ENCODE measurements at places on chromosomes 6 and 20.

DNA sequence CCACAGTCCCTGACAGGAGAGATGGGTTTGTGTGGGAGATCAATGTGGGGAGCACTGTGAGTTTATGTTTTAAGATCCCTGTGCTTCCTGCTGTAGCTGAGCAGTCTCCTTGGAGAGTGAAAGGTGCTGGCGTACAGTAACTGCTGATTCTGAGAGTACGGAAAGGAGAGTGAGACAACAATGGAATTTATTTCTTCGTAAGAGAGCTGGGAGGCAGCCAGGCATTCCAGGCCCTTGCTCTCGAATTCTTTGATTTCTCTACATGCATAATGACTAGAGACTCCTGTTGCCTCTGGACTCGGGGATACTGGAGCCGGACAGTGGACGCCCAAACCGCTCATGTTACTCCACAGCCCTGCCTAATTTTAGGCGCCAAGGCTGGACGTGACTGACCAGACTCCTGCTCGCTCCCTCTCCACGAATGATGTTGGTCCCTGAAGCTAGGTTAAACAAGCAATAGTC is 131.0 kb upstream of the PHACTR1 start:
- DNase-seq, result no peak

DNA sequence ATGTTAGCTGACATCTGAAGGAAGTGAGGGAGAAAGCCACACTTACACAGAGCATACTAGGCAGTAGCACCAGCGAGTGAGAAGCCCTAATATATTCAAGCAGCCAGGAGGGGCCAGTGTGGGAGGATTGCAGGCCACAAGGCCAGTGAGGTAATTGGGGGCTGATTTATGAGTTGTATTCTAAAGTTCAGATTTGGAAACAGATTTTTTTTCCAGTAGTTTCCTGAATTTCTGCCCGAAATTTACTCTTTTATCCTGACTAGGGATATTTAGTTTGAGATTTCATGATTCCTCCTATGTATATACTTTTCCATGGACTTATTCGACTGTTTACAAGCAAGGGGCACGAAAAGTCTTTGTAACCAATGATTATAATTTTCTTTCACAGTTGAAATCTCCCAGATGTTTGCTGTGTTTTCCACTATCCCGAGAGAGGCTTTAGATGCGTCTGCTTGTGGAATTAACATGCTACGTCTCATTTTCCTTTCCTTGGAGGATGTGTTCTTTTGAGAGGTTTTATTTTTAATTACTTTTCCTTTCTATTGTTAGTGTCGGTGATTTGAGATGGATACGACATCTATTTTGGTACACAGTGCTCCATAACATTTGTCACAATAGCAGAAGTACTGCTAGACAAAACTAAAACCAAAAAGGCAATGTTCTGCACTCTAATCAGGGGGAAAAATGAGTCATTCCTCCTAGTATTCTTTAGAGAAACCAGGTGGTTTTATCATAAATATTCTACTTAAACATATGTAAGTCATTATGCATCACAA is 356.3 kb upstream of the HSF2 start:
- DNase-seq, result no peak

DNA sequence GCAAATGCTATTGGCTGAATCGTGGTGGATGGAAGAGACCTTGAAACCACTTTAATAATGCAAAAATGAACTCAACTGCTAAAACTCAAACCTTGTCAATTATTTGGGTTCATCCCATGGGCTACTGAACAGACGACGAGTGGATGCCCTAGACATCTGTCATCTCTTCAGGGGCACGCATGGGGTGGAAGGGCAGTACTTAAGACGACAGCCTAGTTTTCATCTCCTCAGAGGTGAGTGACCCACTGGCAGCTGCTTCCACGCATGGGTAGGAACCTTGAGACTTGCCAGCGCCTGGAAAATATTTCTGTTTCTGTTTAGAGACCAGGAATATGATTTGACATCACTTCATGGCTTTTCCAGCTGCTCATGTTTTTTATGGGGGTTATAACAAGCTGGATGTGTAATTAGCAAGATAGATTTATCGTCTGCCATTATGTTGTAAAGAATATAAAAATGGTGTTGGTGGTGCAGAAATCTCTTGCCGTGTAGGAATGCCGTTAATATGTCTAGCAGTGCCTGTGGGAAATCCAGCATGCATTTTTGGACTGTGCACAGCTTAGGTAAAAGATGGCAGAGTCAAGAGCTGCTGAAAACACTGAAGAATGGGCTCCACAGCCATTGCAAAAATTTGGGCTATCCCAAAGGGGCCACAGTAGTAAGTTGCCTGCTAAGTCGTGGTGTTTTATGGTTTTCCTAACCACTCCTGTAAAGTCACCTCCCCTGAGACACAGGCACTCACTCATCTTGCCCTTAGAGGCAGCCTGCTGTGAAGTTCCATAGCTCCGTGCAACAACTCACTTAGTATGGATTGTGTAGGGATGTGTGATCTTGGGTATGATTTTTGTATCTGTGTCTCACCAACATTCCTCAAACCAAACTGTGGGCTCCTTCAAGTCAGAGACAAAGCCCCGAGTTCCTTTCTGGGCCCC is 203.3 kb downstream of the EYA2 start:
- no peak for DNase-seq

DNA sequence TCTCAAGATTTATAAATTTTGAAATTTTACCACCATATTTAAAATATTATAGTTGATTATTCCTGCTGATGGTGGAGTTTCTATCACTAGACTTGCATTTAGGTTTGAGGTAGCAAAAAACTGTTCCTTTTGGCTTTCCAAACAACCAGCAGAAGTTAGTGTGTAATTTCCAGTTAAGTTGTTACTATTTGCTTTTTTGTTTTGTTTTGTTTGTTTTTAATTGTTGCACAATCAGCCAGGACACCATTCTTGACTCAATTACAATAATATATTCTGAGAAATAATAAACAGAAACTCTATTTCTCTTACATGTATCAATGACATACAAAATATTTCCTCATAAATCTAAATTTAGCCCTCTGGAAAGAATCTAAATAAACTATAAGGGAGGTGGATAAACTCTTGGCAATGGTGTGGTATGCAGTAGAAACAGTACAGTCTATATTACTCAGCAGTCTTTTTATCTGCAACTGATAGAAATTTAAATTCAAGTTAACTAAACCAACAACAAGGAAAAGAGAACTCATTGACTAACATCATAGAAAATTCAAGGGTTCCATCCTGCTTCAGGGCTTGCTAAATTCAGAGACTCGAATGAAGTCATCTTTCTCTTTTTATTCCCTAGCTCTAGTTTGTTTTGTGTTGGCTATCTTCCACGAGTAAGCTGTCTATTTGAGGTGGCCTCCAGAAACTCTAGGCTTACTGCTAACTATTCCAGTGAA is 19.4 kb upstream of the COL19A1 start:
- no peak for DNase-seq

DNA sequence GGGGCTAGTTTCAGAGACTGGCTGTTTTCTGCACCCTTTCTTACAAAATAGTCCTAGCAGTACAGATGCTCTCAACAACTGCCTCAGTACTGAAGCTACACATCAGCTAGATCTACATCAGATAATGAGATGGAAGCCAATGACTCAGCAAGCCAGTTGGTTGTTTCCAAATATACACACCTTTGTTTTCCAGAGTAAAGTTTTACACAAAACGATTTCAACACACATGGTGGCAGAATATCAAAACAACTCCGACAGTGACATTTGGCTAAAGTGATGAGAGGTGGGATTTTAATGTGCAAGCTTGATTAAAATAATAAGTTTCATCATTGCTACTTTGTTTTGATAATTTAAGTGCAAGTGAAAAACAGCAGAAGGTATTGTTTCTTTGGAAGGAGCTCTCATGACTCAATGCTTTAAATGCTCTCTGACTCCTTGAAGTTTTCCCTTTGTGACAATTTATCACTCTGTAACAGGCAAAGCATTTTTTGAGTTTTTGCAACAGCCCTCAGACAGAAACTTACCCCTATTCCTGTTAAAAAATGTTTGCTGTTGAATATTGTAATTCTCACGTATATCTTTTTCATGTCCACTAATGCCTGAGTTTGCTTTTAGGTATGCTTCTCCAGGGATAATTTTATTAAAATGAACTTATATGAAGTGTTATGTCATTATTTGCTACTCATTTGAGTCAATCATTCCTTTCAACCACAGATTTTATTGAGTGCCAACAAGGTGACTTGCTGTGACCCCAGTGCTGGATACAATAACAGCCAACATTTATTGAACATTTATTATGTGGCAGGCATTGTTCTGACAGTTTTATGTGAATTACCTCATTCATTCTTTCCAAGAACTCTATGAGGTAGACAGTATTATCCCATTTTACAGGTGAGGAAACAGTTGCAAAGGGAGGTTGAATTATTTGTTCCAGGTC is 882.0 kb downstream of the TFAP2A start:
- no peak for DNase-seq

- no peak for DNase-seq
Observed at GRCh38 chr6:127119102-127120022, 891 bp downstream of the RSPO3 start.

- DNase-seq, result no peak
Observed at GRCh38 chr20:34629342-34629741, 47.5 kb downstream of the PIGU start.

DNA sequence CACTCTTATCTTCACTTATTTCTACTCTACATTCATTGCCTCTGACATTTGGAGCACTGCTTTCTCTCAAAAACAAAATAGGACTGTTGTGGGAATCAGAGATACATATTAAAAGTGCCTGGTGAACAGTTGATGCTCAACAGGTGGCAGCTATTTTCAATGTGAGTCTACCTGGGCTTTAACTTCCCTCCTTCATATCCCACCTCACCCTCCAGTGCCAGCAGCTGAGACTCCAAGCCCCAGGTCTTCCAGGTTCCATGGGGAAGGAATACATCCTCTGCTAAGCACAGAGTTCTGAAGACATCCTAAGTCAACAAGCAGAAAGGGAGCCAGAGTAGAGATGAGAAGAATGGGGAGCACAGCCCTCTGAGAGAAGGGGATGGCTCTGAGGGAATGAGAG is 7.0 kb upstream of the FOXP4 start:
- DNase-seq, result no peak

GRCh38 chr20:4894981-4895381 is 106.3 kb downstream of the SLC23A2 start:
- DNase-seq, result no peak

DNA sequence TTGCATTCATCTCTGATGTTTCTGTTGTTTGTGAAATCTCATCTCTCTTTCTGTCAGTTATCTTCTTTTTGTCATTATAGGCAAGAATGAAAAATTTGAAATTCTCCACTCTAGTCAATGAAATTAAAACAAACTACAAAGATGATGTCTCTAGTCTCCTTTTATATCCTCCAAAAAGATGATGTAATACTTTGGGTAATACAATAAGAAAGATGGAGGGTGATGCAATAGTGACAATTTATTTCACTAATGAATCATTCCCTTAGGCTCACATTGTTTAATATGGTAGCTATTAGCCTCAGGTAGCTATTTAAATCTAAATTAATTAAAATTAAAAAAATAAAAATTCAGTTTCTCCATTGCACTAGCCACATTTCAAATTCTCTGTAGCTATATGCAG is 145.4 kb downstream of the UST start:
- DNase-seq, result no peak

GRCh38 chr6:24078200-24078599 is 47.8 kb upstream of the NRSN1 start:
- DNase-seq, result no peak

GRCh38 chr6:32962213-32962826 is 6.1 kb upstream of the BRD2 start:
- DNase-seq, result no peak

DNA sequence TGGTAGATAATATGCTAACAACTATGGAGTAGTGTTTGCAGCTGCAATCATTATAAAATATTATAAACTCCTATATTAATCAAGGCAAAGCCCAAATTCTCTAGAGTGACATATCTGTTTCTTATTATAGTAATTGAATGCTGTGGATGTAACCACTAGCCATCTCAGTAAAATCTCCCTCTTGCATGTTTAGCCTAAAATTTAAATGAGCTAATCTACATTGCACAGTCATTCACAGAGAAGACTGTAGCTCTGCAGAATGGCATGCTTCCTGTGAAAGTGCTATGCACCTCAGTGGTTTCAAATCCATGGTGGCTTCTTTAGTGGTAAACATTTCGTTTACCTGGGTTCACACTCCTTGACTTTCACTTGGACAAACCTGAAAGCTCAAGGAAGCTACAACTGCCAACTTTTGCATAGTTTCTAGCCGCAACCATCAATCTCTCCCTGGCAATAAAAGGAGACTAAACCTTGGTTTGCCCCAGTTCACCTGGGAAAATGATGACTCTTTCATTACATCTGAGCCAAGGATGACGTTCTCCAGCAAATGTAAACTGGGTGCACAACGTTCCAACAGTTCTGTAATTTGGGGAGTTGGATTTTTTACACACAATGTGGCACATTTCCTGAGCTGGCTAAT is 47.2 kb downstream of the FILIP1 start:
- DNase-seq, result no peak

GRCh38 chr20:34704177-34705007 is at the start of gene TP53INP2:
Gene TP53INP2, plus strand, starts transcription at chr20:34704344. Its CDS starts 4,396 bp downstream, at chr20:34708740.
- peak; percentile 71 for DNase-seq

DNA sequence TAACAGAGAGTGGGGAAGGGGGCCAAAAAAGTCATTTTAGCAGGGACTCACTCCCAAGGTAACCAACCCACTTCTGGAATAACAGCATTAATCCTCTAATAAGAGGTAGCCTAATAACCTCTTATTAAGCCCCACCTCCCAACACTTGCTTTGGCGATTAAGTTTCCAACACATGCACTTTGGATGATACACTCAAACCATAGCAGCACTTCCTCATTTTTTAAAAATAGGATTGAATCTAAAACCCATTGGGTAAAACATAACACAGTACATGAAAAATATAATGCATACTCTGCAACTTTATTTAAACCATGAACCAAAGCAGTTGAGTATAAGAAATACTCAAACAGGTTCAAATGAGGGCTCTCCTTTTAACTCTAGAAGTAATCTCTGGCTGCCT is 318.3 kb downstream of the HACE1 start:
- no peak for DNase-seq

GRCh38 chr6:113396730-113397129 is 460.4 kb upstream of the MARCKS start:
- no peak for DNase-seq

Data from activated CD4-positive, CD25-positive, alpha-beta regulatory T cell (primary cell).